A673 (cell line): ENCODE measurements at places on chromosomes 5 and 9. TPM values are rescaled to one million over a fixed set of nuclear protein-coding genes. Genes with fewer than 3 reads are reported as not detected.

The TRIO gene
- 99.8 and 105 TPM in 2 replicates for total RNA-seq

GRCh38 chr9:37954581-37954981, 50.7 kb upstream of the SLC25A51 start:
- DNase-seq = no peak

The AIF1L gene
- total RNA-seq = 5.6 and 6.5 TPM in 2 replicates

The MLANA gene
- total RNA-seq = not detected in 2 replicates

The FUBP3 gene
- 80.4 and 83.2 TPM in 2 replicates for total RNA-seq

DNA sequence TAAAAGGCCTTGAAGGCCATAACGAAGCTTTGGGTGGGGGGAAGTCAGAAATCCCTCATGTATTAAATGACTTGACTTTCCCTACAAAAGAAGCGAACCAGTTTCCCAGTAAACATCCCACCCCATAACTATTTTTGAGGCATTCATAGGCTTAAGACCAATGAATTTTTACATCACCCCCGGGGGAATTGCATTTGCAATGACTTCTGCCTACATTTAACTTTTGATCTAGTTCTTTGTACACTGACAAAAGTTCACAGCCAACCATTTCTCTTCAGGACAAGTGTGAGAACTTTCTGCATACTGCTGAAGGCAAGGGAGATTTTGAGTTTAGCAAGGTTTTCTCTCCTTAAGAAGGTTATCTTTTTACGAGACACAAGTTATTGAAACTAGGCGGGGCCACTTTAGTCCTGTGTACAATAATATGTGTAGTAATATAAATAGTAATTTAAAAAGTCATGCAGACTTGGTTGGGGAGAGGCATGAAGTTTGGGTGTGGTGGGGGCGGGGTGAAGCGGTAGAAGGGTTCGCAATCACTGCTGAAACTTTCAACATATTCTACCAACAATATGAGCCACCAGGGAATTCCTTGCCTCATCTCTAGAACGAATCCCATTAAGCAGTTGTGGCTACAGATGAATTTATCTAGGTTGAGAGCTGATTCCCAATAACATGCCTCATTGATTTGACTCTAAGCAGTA, 2.5 kb downstream of the TJP2 start:
- DNase-seq = peak; percentile 79

DNA sequence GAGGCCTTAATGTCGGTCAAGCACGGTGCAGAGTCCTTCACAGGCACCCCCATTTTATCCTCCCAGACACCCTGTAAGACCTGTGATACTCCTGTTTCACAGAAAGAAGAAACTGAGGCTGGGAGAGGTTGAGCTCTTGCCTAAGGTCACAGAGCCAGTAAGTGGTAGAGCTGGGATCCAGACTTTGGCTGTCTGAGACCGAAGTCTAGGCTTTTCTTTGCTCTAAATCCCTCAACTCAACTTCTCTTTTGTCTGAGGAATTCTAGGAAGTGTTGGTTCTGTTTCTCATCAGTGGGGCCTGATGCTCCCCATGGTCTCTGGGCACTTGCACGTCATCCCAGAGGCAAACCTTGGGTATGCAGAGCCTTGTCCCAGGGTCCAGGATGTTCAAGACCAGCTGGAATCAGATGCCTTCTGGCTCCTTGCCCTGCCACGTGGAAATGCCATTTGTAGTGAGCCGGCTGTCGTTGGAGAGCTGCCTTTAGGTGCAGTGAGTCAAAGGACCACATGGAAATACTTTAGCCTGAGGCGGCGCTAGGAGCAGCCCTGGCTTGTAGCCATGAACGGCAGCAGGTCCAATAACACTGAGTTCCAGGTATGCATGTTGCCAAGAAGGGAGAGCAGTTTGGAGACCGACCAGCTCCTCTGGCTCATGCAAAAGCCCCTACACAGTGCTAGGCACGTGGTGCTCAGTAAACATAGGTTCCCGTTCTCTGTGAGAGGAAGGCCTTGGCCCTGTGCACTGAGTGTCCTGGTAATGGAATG, 9.2 kb downstream of the DCANP1 start:
- DNase-seq = no peak

The FOXD4L4 gene
- total RNA-seq = 0.17 TPM in 1 of 2 replicates, not detected in the other
